ENCODE measurements at places on chromosomes 3 and 15.

DNA sequence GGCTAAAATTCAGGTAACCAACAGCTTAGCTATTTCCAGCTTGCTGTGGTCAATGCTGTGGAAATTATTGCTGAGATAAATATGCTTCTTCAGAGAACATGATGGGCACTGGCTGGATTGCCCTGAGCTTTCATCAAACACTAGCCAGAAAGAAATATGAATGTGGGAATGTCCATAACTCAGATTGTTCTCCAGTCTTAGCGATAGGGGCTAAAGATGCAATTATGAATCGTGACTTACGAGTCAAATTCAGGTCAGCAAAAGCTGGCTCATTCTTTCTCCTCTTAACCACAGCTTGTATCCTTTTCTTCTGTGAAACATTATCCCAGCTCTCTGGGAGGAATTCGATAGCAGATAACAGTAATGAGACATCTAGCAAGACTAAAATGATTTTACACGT, 307.6 kb downstream of the RYR3 start:
- no peak for DNase-seq

GRCh38 chr15:77991029-77991406, 86.5 kb downstream of the TBC1D2B start:
- DNase-seq: no peak

DNA sequence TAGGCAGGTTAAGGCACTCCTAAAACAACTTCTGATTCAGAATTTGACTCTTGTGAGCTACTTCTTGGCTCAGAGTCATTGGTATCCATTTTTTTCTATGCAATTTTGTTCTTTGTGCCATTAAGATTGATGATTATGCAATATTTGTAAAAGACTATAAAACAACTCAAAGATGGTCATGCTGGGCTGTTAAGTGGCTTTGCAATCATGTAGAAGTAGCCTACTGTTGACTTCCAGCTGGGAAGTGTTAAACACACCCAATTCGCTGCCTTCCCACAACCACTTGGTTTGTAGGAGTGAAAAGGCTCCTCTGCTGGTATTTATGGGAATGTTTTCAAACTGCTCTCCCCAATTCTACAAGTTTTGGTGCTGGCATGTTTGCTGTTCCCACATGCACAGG, 74.7 kb upstream of the COL6A6 start:
- no peak for DNase-seq

- DNase-seq: no peak
Observed at GRCh38 chr3:141342386-141342785, 25.9 kb upstream of the ZBTB38 start.

- DNase-seq: no peak
Observed at GRCh38 chr3:153338487-153338886, 176.5 kb downstream of the RAP2B start.

- no peak for DNase-seq
Observed at GRCh38 chr15:90563463-90563862, 33.7 kb downstream of the CRTC3 start.

GRCh38 chr15:42042602-42043400, 22.0 kb upstream of the PLA2G4E start:
- no peak for DNase-seq

DNA sequence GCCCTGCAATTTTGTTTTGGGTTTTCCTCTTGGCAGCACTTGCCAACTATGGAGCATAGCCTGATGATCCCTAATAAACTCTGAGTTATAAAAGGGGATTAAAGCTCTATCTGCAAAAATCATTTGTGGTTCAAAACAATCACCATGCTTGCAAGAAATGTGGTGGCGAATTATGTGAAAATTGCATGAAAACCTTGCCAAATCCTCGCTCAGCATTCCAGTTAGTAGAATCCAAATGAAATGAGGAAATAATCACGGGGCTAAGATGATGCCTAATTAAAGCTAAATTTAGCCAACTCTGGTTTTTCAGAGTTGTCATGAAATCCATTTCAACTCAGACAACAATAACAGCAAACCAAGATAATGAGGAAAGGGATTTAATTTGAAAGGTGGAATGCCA, 73.0 kb upstream of the PROK2 start:
- DNase-seq: no peak

GRCh38 chr3:53255423-53255774, 423 bp downstream of the TKT start:
- peak; percentile 56 for DNase-seq

DNA sequence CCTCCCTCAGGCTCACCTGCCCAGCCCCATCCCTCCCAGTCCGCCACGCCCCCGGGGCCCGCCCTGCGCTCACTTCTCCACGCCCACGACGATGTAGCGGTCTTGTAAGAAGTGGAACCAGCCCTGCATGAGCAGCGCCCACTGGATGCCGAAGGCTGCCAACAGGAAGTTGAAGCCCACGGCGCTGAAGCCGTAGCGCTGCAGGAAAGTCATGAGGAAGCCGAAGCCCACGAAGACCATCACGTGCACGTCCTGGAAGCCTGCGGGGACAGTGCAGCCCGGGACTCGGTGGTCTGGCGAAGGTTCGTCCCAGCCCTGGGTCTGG, 9.7 kb downstream of the RHCG start:
- DNase-seq: no peak

DNA sequence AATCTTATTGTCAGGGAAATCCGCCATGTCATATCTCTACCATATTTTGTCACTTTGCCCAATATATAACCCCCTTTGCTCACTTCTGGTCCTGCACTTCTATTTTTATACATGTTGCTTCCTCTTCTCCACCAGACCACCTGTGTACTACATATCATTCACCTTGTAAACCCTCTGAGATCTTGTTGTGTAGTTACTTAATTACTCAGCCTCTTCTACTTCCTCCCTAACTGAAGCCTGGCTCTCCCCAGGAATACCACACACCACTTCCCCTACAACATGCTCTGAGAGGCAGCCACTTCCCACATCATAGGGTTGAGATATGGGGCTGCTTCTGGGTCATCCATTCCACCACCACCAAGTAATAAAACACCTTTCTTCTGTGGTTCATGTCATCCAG, 10.0 kb downstream of the HEXA start:
- no peak for DNase-seq

- no peak for DNase-seq
Observed at GRCh38 chr3:51715231-51715976, 8.5 kb downstream of the GRM2 start.

- no peak for DNase-seq
Observed at GRCh38 chr3:64131725-64132469, 93.4 kb downstream of the PRICKLE2 start.

- DNase-seq: no peak
Observed at GRCh38 chr15:39431376-39431775, 149.5 kb upstream of the THBS1 start.

GRCh38 chr15:34366271-34367065, 528 bp downstream of the LPCAT4 start:
- DNase-seq: peak; percentile 50

DNA sequence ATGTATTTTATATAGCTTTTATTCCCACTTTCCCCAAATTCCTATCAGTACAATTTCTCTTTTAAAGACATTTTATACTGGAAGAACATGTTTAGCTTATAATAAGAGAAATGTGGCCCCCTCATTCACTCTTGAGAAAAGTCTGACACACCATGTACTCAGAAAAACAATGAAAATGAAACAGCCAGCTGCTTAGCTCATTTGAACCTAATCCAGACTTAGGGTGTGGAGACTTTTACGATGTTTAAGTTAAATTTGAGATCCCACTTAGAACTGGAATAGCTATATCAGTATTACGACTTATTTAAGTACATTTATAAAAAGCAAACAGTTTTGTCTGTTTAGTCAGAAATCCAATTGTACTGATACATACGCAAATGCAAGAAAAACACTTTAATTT, 252.3 kb upstream of the ARRDC4 start:
- no peak for DNase-seq

DNA sequence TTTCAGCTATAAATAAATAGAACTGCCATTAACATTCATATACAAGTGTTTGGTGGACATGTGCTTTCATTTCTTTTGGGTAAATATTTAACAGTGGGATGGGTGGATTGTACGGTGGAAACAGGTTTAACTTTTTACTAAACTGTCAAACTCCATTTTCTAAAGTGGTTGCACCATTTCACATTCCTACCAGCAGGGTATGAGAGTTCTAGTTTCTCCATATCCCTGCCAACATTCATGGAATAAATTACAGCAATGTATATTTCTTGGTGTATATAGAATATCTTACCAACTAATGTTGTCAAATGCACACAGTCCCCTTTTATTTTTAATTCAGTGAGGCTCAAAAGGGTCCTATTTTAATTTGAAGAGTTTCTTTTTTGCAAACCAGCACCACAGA, 71.3 kb upstream of the CTXND1 start:
- no peak for DNase-seq

DNA sequence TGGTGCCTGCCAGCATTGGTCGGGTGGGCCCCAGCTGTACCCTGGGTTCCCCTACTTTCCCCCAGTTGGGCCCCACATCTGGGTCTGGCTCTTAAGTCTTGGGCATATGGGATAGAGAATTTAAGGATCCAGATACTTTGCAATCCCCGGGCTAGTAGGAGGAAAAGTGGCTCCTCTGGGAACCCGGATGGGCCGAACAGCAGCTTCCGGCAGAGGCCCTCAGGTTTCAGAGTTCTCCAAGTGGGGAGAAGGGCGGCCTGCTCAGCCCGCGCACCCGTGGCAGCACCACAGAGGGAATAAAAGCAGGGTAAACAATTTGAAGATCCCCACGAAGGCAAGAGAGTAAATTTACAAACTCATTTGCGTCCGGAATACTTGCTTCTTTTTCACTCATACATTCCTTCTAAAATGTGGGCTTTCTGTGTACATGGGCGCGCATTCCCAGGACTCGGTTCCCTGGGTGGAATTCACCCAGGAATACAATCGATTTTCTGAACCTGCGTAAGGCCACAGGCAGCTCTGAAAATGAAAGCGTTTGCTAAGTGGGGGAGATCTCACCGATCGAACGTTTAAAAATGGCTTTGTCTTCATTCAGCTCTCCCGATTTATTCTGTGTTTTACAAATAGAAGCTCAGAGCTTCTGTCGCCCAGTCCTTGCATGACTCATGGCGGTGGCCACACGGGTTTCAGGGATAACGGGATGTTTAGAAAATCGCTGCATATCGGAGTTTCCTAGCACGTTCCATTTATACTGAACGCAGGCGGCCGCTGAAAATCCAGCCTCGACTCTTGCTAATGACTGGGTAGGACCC, 74.0 kb upstream of the POLG start:
- DNase-seq: no peak

DNA sequence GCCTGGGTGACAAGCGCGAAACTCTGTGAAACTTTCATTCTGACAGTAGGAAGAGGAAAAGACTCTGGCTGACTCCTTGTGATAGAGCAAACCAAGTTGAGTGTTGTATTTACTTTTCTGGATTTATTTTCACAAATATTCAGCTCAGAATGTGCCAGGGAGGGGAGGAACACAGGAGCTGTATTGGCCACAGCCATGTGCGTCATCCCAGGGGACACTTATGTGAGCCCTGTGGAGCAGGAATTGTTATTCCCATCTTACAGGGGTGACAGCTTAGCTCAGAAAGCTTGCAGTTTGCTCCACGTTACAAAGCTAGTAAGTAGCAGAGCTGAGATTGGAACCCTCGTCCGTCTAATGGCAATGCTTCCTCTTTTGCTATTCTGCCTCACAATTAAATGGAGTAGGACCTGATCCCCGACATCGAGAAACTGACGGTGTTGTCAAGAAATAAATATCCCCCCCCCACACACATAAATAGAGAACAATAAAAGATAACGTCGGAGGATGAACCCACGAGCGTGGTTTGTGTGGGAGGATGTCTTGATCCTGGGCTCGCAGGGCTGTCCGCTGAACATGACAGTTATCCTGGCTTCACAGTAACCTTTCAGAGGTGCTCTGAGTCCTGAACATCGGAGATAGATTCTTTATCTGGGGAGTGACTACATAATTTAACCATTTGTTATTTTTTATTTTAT, 151.6 kb upstream of the CTDSPL start:
- DNase-seq: no peak

DNA sequence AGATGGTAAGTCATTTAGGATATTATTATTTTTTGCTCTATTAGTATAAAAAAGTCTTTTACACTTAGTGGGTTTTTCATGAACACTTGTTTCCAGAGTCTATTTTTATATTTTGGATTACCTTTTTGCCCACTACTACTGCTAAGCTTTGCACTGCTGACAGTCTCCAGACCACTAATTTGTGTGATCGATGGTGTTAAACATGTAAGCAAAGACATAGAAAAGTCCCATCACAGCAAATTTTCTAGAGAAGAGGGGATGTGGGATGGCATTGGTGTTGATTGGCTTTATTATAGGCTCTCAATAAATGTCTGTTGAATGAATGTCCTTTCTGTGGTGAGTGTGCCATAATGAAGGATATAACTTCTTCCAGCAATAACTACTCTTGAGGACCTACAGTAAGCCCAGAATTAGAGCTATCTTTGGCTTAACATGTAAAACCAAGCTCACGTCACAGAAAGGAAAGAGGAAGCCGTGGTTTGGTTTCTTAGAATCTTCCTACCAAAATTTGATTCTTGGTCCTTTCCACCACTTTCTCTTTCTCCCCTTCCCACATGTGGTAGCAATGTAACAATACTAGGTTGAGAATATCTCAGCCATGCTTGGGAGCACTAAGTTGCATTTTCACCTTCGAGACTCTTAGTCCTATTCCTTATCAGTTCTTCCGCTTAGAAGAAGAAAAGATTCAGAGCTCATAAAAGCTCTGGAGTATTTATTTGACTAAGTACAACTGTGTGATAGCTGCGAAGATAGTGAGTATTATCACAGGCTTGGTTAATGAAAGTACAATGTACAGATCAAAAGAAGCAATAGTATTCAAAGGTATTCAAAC, 90.6 kb upstream of the UMPS start:
- DNase-seq: no peak
